Fibroblast of the aortic adventitia (primary cell): ENCODE measurements at places on chromosomes 4 and X. TPM values are rescaled to one million over a fixed set of nuclear protein-coding genes. Genes with fewer than 3 reads are reported as not detected.

- DNase-seq = peak; percentile 44
Measured at GRCh38 chr4:175946472-175947116, 119.0 kb upstream of the WDR17 start.

- peak; percentile 68 for DNase-seq
Measured at GRCh38 chrX:50697691-50698090, 116.3 kb downstream of the SHROOM4 start.

- no peak for DNase-seq
Measured at GRCh38 chr4:106034751-106035150, 139.5 kb downstream of the NPNT start.

- peak; percentile 87 for DNase-seq
Measured at GRCh38 chr4:139419388-139419914, 34.5 kb upstream of the RAB33B start.

DNA sequence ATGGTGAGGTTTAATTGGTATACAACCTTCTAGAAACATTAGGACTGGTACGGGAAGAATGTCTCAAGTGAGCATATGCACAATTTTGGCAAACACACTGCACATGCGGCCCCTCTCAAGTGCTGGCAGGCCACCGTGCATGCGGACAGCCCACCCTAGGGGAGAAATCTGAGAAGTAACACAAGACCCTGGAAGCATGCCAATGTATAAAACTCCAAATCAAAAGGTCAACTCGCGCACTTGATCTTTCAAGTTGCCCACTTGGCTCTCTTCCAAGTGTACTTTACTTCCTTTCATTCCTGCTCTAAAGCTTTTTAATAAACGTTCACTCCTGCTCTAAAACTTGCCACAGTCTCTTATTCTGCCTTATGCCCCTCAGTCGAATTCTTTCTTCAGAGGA is 488.3 kb downstream of the CFAP47 start:
- no peak for DNase-seq

TMSB15C gene
- 3.3 and 5.1 TPM in 2 replicates for total RNA-seq

RADX gene
- total RNA-seq = 7.5 and 18.8 TPM in 2 replicates

PPEF2 gene
- not detected in 2 replicates for total RNA-seq

MED28 gene
- total RNA-seq = 10.0 and 11.4 TPM in 2 replicates

- no peak for DNase-seq
Measured at GRCh38 chr4:159433337-159433736, 330.5 kb downstream of the RAPGEF2 start.

DNA sequence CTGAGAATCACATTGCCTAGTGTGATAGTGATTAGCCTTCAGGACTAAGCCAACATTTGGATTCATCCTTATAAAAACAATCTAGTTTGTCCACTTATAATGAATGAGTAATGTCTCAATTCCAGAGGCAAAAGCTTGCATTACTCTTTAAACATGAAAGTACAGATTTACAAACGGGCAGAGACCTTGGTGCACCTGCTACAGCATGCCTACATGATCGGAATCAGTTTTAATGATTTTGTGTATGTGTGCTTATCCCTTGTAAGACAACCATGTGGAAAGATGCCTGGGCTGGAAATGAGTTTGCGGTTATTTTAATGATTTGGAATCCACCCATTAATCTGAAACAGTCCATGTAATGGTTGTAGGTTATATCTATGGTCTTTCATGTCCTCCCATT is 572.7 kb downstream of the KLHL13 start:
- no peak for DNase-seq

HSFX3 gene
- total RNA-seq = not detected in 2 replicates

- peak; percentile 65 for DNase-seq
Measured at GRCh38 chr4:26081795-26082498, 167.9 kb downstream of the SMIM20 start.

- DNase-seq = no peak
Measured at GRCh38 chr4:28211676-28212470, 1351.2 kb downstream of the STIM2 start.

- no peak for DNase-seq
Measured at GRCh38 chrX:126394681-126395080, 157.9 kb downstream of the DCAF12L1 start.

RAB40A gene
- 0.27 and 0.57 TPM in 2 replicates for total RNA-seq

HERC5 gene
- total RNA-seq = 1.5 and 16.1 TPM in 2 replicates

AREG gene
- 0.54 TPM in 1 of 2 replicates, not detected in the other for total RNA-seq

RGS12 gene
- 15.1 and 36.7 TPM in 2 replicates for total RNA-seq

GRCh38 chrX:83336454-83336853 is 171.6 kb upstream of the POU3F4 start:
- DNase-seq = no peak

DNA sequence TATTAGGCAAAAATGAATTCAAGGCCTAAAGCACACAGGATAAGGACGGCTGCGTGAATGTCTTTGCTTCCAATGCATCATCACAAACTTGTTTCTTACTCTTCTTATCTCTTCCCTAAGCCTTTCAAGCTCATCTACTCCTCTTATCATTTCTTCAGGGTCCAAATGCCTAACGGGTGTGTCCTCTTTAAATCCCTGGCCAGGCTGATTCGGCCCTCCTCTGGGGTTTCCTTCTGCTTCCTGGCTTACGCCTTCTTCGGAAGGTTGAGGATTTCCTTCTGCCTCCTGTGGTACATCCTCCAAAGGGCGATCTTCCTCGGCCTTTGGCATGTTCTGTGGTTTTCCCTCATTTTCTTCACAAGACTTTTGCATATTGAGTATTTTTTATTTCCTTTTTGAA is 1.3 kb downstream of the TCEAL8 start:
- DNase-seq = peak; percentile 32

GPR82 gene
- total RNA-seq = under 0.01 TPM in 1 of 2 replicates, not detected in the other
